AML-193 (cell line): ENCODE measurements at places on chromosomes 7 and 10.

DNA sequence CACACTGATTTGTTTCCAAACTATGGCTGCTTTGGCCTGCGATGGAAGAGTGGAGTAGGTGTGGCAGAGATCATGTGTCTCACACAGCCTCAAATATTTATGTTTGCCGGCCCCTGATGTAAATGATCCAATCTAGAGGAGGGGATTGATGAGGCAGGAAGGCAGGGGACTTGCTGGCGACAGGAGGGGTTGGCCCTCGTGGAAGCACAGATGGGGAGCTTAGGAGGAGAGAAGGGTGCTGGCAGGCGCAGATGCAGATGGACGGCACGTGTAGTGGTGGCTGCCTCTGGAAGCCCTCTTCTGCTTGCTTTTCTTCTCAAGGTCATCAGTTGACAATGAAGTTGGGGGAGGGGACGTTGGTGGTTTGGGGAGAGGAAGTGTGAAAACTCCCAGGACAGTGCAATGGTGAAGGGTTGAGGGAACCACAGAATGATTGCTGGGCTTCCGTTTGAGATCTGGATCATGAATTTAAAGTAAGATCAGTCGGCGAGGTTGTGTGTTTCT lies 15.4 kb downstream of the COL13A1 start:
- DNase-seq = peak; percentile 83

DNA sequence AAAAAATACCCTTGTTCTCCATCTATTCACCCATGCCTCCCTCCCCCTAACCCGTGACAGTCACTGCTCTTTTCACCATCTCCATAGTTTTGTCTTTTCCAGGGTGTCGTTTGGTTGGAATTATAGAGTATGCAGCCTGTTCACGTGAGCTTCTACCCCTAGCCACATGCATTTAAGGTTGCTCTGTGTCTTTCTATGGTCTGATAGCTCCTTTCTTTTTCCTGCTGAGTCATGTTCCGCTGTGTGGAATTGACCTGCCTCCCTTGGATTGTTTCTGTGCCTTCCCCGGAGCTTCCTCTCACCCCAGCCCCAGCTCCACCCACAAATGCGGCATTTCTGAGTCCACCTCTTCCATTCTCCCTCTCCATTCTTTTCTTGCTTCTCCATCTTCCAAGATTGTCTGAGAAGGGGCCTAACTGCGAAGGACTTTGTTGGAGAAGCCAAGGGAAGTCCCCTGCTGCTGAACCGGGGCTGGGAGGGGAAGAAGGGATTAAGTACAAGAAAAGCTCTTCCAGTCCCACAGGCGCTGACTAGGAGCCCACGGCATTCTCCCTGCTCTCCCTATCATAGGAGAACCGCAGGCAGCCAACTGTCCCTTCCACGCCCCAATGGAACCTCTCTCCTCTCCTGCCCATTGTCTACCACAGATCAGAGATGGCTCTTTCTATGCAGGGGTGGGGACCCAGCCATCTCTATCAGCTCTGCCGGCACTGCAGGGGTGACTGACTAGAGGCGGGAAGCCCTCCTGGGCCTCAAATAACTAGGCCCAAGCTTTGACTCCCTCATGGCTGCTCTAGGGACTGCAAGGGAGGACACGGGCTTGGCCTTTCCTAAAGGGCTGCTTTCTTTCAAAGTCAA lies 87.5 kb upstream of the ANLN start:
- DNase-seq = no peak

DNA sequence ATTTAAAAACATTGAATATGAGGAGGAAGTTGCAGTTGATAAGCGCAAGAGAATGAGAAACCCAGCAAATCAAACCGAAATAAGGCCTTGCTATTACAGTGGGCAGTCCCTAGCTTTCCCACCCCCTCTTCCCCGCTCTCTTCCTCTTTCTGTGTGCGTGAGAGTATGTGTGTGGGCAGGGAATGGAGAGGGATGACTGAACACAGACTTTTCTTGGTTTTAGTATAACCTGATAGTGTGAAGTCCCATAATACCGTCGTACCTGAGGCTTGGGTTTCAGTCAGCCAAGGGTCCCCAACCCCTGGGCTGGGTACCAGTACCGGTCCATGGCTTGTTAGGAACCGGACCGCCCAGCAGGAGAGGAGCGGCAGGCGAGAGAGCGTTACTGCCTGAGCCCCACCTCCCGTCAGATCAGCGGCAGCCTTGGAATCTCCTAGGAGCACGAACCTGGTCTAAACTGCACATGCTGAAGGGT lies 255.3 kb downstream of the CELF2 start:
- no peak for DNase-seq

- no peak for DNase-seq
Measured at GRCh38 chr10:70558295-70558694, 44.2 kb downstream of the PRF1 start.

- no peak for DNase-seq
Measured at GRCh38 chr10:75425291-75426079, 5.9 kb upstream of the LRMDA start.

DNA sequence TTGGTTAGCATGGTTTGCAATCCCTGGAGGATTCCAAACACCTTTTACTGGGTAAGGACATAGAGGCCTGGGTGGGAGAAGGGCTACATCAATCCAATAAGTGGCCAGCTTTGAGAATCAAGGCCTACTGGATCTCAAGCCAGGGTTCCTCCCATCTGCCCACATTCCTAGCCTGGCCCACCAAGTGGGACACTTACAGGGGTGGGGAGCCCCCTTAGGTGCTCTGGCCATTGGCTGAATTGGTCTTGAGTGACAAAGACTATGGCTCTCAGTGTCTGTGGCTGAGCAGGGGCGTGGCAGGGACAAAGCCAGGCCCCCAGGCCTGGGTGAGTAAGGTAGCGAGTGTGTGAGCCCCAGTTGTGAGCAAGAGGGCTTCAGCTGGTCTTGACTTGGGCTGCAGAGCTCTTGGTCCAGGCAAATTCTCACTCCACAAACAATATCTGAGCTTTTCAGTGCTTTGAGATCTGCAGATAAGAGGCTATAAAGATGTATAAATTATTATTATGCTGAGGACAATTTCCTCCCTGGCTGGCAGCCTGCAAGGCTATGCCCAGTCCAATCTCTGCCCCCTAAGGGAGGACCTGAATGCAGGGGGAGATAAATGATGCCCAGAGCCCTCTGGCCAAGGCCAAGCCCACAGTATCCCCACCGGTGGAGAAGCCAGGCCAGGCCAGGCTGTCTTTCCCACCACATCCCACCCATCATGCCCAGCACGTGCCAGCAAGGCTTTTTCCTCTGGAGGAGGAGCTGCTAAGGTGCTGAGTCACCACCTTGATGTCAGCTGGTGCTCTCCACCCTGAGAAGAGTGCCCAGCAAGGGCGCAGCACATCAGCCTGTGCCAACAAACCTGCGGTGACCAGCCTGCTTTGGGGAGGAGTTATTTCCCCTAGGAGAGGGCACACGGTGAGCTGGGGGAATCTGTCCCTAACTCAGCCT lies 80.7 kb upstream of the DUSP5 start:
- no peak for DNase-seq

DNA sequence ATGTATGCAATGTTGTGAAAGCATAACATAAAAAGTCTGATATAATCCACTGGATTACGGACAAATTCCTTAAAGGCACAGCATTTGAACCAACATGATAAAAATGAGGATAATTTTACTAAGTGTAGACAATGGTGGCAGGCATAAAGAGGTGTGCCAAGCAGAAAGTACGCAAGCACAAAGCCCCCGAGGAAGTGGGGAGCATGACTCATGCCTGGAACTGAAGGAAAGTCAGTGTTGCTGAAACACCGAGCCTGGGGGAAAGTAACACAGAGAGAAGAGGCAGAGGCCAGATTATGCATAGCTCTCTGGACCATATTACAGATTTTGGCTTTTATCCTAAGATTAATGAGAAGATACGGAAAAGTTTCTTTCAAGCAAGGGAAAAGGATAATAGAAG lies 490.0 kb upstream of the PHF14 start:
- DNase-seq = no peak

DNA sequence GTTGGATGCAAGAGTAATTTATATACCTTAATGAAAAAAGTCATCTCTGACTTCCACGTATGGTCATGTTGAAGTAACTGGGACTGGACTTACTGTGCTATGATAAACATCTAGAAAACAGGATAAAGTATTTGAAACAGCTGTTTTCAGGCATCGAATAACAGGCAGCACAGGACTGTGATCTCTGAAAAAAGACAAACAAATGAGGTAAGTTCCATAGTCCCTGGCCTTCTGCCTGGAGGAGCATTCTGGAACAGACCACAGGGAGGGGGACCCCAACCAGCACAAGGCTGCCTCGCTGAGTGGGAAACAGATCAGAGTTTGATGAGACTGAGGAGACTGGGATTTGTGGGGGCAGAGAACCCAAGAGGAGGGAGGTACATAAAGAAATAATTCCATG lies 89.1 kb upstream of the HABP2 start:
- no peak for DNase-seq
